GM13976 (cell line): ENCODE measurements at places on chromosomes 6 and 20.

- DNase-seq: no peak
Measured at GRCh38 chr20:57420571-57421252, 29.5 kb downstream of the RBM38 start.

GRCh38 chr6:31308050-31308844, 36.4 kb upstream of the HLA-C start:
- peak; percentile 80 for DNase-seq

GRCh38 chr6:41656002-41656691, 17.9 kb downstream of the MDFI start:
- no peak for DNase-seq

DNA sequence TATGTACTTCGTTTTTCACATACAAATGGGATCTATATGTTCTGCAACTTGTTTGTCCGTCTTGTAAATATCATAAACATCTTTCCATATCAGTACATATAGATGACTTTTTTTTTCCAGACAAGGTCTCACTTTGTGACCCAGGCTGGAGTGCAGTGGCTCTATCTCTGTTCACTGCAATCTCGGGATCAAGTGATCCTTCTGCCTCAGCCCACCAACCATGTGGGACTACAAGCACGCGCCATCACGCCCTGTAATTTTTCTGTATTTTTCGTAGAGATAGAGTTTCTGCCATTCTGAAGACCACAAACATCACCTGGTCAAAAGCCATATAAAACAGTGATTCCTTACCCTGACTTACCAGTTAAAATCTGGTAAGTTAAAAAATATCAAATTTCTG, 37.7 kb upstream of the SYNCRIP start:
- DNase-seq: no peak

DNA sequence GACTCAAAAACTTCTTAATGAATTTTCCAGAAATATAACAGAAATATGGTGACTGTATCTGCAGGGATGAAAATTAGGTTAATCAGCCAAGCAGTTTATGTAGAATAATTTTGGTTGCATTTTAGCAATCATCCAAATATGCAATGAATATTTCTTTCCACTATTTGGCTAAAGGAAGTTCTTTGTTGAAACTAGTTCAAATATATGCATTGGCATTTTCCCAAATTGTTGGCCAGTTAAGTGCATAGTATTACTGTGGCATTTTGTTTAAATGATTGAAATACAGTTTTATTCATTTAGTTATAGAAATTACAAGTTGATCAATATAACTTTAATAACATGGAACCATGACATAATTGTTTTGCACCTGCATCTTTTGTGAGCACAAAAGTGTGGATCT, 115.5 kb downstream of the DOK5 start:
- no peak for DNase-seq

- no peak for DNase-seq
Measured at GRCh38 chr6:6176586-6177228, 143.8 kb downstream of the F13A1 start.

GRCh38 chr6:52724042-52724405, 39.3 kb downstream of the GSTA2 start:
- DNase-seq: no peak

- DNase-seq: no peak
Measured at GRCh38 chr20:62025394-62025793, 40.3 kb downstream of the TAF4 start.

DNA sequence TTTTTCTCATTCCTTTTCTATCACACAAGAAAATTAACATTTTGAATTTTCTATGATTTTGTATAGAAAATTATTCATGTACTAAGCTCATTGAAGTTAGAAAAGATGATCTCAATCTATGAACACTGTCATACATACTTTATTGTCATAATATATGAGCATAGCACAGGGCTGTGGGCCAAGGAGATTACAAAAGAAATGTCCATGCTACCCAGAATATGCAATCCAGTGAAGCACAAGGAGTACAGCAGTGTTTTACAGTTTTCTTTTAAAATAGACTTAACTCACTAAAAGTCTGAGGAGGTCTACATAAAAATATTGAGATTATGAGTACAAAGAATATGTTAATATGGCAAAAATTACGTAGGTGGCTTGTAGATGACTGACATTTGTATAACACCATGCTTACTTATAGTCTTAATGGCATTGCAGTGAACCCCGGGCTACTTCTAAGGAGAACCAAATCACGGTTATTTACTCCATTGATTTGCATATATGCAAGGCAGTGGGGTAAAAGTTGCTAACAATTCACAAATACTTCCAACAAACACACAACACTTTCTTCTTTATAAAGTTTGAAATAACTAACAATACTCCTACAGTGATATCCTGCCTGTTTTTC, 257.1 kb downstream of the BCKDHB start:
- DNase-seq: no peak

DNA sequence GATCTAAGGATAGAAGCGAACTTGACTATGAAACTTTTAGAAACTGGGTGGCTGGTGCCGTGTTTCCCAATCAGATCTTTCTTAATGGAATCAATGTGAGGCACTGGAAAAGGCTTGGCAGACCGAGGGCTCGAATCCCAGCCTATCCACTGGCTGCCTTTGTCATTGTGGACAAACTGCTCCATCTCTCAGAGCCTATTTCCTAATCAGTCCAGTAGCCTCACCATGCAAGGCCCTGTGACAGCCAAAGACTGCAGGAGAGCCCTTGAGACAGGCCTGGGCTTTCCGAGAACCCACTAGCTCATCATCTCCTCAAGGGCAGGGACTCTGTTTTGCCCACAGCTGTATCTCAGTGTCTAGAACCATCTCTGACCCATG, 43.4 kb downstream of the SPDEF start:
- DNase-seq: no peak

DNA sequence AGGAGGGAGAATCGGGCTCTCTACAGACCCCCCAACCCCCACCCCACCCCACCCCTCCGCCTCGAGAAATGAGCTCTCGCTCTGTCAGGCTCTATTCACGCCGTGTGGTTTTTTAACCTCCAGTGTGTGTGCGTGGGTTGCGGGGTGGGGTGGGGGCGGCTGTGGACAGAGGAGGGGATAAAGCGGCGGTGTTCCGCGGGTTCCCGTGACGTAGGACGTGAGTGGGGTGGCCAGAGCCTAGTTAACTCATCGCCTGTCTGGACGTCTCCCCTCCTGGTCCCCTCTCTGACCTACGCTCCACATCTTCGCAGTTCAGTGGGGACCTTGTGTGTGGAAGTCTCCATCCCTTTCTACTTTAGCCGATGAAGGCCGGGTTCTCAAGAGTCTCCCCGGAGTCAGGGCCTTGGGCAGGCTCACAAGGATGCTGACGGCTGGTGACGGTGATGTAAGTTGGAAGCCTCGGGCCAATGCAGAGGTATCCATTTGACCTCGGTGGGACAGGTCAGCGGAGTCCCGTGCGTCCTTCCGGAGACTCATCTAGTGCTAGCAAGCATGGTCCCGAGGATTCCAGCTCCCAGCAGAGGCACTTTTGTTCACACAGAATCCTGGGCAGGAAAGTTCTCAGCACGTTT, 1507.1 kb upstream of the DEFB115 start:
- DNase-seq: no peak

DNA sequence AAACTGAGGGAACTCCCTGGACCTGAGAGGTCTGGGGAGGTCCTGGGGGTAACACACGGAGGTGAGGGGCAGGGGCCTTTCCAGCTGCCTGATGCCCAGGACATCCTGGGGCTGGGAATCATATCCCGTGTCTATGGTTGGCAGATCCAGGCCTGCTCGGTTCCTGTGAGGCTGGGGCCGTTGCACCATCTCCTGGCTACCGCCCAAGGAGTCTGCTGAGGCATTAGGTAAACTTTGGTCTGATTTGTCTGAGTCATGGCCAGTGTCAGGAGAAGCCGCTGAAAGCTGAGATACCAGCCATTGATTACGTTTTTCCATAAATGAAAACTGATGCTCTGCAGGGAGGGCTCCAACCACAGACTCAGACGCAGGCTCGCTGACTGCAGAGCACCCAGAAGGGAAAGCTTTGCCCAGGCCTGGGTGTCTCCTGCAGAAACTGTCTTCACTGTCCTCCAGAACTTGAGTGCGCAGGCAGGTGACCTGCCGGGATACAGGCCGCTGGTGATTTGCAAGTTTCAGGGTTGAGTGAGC, 14.2 kb downstream of the TRAF3IP2 start:
- DNase-seq: no peak

GRCh38 chr6:45738057-45738455, 277.6 kb downstream of the CLIC5 start:
- no peak for DNase-seq

GRCh38 chr6:148998704-148999103, 251.9 kb downstream of the UST start:
- no peak for DNase-seq

DNA sequence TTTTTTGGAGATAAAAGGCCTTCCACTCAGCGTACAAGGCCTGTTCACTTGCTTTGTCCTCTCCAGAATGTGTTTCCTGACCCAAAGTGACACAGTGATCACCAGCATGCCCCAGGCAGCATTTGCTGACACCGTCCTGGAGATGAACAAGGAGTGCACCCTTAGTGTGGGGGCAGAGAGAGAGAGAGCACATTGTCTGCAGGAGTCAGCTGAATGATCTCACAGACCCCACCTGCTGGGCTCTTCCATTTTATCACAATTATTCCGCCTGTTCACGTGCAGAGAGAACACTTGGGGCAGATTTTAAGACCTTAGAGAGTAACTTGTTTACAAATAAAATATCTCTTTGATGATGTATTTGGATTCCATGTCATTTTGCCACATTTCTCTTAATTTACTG, 22.4 kb upstream of the MAS1L start:
- DNase-seq: peak; percentile 12

DNA sequence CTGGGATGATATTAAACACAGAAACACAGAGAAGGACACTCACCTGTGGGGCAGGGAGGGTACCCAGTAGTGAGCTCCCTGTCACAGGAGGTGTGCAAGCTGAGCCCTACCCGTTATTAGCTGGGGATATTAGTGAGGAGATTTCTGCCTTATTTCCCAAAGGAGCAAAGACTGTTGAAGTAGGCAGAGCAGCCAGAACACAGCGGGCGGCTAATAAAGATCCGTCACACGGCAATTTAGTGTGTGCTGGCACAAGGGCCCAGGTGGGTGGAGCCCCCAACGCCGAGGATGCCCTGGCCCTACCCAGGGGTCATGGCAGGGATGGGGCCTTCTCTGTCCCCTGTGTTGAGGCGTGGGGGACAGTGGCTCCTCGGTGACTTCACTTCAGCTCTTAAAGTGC, 8.3 kb downstream of the VSTM2L start:
- no peak for DNase-seq
